COLO829 (cell line): ENCODE measurements at places on chromosomes 11 and 22.

GRCh38 chr22:46131151-46131587, 19.2 kb upstream of the PPARA start:
- DNase-seq = no peak

DNA sequence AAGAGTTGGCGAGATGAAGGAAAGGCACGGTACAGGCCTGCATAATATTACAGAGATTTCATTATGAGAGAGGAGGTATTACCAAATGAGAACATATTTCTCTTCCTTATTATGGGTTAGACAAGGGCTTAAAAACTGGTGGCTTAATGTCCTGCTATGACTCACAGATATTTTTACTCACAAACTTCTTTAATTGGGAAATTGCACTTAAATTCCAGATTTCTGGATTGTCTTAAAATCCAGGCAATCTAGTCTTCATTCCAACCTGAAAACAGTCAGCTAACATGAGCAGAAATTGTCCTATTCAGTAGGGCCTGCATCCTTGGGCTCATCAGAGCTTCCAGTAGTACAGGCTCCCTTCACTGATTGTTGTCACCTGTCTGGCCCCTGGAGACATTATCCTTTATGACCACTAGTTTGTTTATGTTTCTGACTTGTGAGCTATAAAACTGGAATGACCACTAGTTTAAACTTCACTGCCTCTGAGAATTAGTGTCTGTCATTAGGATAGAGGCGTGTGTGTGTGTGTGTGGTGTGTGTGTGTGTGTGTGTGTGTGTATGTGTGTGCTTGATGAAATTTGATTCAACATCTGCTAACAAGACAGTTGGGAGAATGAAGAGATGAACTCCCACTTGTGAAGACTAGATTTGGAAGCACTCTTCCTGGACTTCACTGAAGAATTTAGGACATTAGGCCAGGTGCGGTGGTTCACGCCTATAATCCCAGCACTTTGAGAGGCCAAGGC, 25.1 kb downstream of the DBX1 start:
- DNase-seq = no peak

- no peak for DNase-seq
Measured at GRCh38 chr11:79592824-79593223, 152.0 kb upstream of the TENM4 start.

DNA sequence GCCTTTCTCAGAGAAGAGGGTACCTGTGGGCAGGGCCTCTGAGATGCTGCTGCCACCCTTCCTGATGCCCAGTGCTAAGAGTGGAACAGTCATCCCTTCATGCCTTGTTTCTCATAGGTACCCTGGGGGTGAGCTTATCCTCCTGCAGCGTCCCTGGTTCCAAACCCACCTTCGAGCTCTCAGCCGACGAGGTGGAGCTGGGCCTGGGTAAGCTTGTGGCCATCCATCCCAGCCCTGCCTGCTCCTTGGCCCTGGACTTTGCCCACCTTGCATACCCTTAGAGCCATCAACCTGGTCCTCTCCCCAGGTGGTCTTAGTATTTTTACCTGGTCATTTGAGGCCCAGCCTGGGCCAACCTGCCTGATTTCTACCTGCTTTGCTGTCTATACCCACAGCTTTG, 8.7 kb downstream of the TKFC start:
- no peak for DNase-seq

- peak; percentile 60 for DNase-seq
Measured at GRCh38 chr11:69915501-69916250, 96.5 kb upstream of the FGF3 start.

- no peak for DNase-seq
Measured at GRCh38 chr22:32722441-32722840, 79.1 kb upstream of the TIMP3 start.
